A549 treated with DMSO at 1 μM for 4 hours (cell line): ENCODE measurements at places on chromosomes 13 and 19. TPM values are rescaled to one million over a fixed set of nuclear protein-coding genes. Genes with fewer than 3 reads are reported as not detected.

ZNF180 gene
- 7.9 to 10.6 TPM (median 8.1 TPM) in 5 replicates for total RNA-seq

ZIC5 gene
- 3.6 to 4.6 TPM (median 3.9 TPM) in 5 replicates for total RNA-seq

PNPLA6 gene
- 32.5 to 42.9 TPM (median 34.6 TPM) in 5 replicates for total RNA-seq

FFAR1 gene
- not detected in 5 replicates for total RNA-seq

CEACAM6 gene
- 20.9 to 30.9 TPM (median 27.0 TPM) in 5 replicates for total RNA-seq

ZBTB32 gene
- total RNA-seq = 0.05 TPM in 1 of 5 replicates, not detected in the others

OR7D2 gene
- total RNA-seq = not detected in 5 replicates

PPP1R37 gene
- 19.5 to 31.8 TPM (median 29.7 TPM) in 5 replicates for total RNA-seq

NTF4 gene
- total RNA-seq = 0.37 to 0.85 TPM (median 0.52 TPM) in 5 replicates

SGCG gene
- not detected in 5 replicates for total RNA-seq

PLIN4 gene
- total RNA-seq = 0.21 to 0.30 TPM (median 0.24 TPM) in 5 replicates

GNA15 gene
- total RNA-seq = 0.08 to 0.11 TPM (median 0.09 TPM) in 4 of 5 replicates, not detected in the other

NBEA gene
- 2.1 to 2.5 TPM (median 2.3 TPM) in 5 replicates for total RNA-seq

S1PR2 gene
- total RNA-seq = 1.1 to 1.6 TPM (median 1.2 TPM) in 5 replicates

HSPB6 gene
- 0.16 to 0.34 TPM (median 0.20 TPM) in 5 replicates for total RNA-seq

ZSCAN5B gene
- total RNA-seq = 0.09 TPM in 1 of 5 replicates, not detected in the others

CSNK1G2 gene
- total RNA-seq = 34.5 to 49.3 TPM (median 42.9 TPM) in 5 replicates

TTC9B gene
- total RNA-seq = 0.26 to 0.61 TPM (median 0.51 TPM) in 5 replicates

CCL25 gene
- total RNA-seq = not detected in 5 replicates

SIAH3 gene
- not detected in 5 replicates for total RNA-seq

RASIP1 gene
- total RNA-seq = 0.19 to 0.53 TPM (median 0.41 TPM) in 5 replicates

ZNF90 gene
- not detected in 5 replicates for total RNA-seq

ATP4B gene
- not detected in 5 replicates for total RNA-seq

GPC6 gene
- 3.7 to 6.4 TPM (median 5.9 TPM) in 5 replicates for total RNA-seq

CYP4F8 gene
- total RNA-seq = not detected in 5 replicates

MCF2L gene
- total RNA-seq = 0.32 to 0.73 TPM (median 0.36 TPM) in 5 replicates

CLDN10 gene
- total RNA-seq = 0.22 to 0.62 TPM (median 0.35 TPM) in 4 of 5 replicates, not detected in the other

SULT2A1 gene
- not detected in 5 replicates for total RNA-seq

FIZ1 gene
- total RNA-seq = 22.2 to 26.3 TPM (median 25.2 TPM) in 5 replicates

ZNF613 gene
- total RNA-seq = 0.89 to 1.6 TPM (median 1.0 TPM) in 5 replicates

ZNF563 gene
- not detected in 5 replicates for total RNA-seq

ATP8A2 gene
- 0.01 TPM in 2 of 5 replicates, not detected in the others for total RNA-seq
